ENCODE measurements at places on chromosomes 2 and 18.

DNA sequence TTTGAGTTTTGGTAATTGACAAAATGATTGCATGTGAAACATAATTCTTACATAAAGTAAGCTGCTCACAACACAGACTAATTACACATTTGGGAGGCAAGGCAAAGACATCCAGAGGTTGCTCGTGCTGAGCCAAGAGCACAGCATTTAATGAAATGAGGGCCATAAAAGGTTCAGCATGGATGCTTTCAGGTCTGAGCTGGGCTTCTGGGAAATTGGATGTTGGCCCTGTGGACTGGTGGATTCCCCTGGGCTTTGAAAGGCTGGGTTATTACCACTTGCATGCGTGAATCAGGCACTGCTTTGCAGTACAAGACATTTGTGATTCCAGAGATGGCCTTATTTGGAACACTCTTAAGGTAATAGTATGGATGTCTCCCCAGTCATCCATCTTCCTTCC lies 533.5 kb upstream of the NRP2 start:
- no peak for DNase-seq

DNA sequence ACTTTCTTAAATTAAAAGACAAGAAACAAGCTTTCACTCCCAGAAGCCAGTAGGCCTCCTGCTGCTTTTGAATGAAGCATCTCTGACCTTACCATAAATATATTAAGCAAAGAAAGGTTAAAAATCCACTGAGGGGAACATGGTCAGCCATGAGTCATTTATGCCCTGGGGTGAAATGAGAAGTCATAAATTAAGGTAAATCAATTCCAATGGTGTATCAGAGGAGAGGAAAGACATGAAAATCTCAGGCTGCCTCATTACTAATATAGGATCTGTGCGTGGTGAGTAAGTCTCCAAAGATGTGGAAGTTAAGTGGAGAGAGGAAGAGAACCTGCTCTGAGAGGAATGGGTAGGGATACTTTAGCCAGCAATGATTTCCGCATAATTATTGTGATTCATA lies 292.3 kb upstream of the CHAC2 start:
- no peak for DNase-seq

- no peak for DNase-seq
Measured at GRCh38 chr2:151071382-151071781, 190.3 kb downstream of the RBM43 start.

DNA sequence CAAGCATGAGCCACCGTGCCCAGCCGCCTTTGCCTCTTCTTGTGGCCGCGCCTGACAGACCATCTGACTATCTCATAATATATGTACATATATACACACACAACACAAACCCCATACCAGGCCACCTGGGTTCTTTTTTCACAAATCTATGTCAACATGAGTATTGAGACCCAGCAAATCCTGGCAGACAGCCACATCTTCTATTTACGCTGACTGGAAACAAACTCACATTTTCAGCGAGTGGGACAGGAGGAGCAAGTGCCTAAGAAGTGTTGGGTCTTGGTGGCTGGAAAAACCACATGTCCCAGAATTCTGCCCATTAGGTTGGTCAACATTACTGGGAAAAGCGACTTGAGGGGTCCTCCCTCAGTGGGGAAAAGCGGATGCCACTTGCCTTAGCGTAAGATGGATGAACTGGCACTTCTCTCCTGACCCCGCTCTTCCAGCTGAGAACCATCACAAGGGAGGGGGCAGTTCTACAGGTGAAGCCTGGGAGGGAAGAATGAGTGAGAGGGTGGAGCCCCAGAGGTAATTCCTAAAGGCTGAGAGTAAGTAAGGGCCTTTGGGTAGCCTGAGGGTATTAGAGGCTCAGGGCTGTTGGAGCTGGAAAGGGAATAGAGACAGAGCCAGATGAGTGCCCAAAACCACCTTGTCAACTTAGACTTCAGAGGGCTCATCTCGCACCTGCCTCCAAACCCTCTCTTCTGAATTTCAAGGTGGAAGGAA lies 1.9 kb downstream of the SCYGR3 start:
- DNase-seq, result no peak
